Stimulated activated CD4-positive, alpha-beta T cell treated with anti-CD3 and anti-CD28 coated beads, Interleukin-1b, Interleukin-23, amount 100 ng/mL, for 1 hour (primary cell): ENCODE measurements at places on chromosomes 4 and X.

GRCh38 chr4:184648313-184649025 lies 778 bp downstream of the CASP3 start:
- DNase-seq, result no peak

GRCh38 chr4:69617083-69617694 lies 22.3 kb downstream of the UGT2A2 start:
- DNase-seq, result no peak

DNA sequence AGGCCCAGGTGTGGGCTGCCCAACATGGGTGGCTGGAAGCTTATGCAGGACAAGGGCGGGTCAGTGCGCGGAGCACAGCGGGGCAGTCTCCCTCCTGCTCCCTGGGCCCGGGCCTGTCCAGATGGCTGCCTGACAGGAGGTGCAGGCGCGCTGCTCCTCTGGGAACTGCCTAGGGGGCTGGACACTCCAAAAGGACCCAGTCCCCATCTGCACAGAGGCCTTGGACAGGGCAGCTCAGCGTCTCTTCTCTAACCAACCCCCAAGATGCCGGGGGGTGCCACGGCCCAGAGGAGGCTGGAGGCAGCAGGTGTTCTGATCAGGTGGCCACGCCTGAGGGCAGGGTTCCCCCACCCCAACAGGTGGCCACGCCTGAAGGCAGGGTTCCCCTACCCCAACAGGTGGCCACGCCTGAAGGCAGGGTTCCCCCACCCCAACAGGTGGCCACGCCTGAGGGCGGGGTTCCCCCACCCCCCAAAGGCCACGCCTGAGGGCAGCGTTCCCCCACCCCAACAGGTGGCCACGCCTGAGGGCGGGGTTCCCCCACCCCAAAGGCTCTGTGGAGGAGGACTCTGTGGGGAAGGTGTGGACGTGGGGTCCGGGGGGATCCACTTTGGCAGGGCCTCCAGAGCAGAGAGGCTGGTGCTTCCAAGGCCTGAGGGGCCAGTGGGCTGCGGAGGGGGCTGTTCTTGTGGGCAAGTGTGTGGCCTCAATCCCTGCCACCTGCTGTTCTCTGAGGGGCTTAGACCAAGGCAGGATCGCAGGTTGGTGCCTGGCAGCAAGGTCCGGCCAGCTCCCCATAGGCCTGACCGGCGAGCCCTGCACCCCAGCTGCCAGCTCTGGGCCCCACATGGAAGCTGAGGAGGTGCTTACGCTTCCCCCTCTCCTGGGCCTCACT lies 36.1 kb downstream of the CPLX1 start:
- no peak for DNase-seq

DNA sequence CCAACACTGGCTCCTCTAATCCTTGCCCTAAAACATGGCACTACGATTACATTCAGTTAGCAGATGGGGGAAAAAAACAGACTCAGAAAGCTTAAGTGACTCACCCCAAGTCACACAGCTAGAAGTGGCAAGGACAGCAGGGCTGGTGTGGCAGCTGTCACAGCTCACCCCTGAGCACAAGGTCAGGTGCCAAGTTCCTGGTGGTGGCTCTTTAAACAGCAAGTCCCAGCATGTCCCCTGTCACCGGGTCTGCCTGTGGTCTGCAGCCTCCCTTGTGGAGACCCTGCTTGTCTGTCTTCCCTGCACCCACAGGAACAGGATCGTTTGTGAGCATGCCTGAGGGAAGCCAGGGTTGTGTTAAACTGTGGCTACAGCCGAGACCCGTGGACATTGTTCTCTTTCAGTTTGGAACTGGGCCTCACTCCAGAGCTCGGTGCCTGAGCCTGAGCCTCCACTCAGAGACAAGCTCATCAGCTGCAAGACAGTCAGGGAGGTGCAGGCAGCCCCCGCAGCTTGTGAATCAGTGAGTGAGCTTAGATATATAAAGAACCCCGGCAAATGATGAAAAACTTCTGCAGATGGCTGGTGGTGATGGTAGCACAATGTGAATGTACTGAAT lies 260.8 kb downstream of the BCOR start:
- no peak for DNase-seq

- DNase-seq, result no peak
Measured at GRCh38 chrX:128106630-128107029, 54.4 kb upstream of the ACTRT1 start.

DNA sequence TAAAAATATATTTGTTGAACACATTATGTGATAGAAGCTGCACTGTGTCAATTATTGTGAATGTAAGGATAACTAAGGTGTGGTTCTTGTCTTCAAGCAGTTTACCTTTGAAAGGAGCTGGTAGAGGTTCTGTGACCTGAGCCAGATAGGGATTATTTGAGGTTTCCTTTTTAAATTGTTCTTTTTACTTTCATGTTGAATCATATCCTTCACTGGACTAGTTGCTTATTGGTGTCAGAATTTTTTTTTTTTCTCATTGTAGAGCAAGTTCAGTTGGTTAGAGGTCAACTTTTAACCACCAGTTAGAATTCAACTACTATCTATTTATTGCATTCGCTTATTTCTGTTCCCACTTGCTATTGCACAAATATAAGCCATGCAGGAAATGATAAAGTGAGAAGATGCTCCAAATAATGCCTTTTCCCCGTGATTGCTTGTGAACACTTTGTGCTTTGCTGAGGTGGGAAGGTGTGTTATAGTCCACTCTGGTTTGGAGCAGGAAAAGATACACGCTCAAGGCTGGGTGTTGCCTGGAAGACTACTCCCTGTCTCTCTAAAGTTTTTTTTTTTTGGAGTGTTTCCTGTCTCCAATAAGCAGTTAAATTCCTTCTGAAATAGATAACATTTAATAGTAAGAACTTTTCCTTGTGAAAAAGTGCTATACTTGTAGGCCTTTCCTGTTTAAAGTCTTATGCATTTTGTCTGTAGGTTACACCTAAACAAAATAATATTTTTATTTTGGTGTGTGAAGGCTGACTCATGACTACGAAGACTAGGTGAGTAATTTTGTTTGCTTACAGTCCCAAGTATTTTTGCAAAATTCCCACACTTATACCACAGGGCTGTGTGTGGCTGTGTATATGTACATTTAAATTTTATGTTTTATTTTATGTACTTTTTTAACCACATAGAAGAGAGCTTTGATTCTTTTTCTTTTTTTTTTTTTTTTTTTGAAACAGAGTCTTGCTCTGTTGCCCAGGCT lies 83.8 kb upstream of the LCORL start:
- DNase-seq, result no peak

GRCh38 chr4:112813790-112814189 lies 176.8 kb downstream of the LARP7 start:
- DNase-seq, result no peak

DNA sequence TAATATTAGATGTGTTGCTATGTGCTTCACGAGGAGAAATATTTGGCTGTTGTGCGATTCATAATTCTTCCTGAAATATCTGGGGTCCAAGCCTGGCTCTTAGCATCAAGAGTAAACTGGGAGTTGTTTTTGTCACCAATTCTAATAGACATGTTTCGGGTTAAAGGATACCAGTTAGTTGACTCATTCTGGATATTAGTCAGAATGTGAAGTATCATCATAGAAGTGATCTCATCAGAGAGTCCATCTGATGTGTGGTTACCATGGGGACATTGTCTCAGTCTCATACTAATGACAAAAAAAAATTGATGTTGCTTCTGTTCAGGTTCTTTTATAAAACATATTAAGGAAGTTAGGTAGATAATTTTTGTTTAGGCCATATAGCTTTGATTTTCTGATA lies 57.2 kb upstream of the MTMR1 start:
- DNase-seq, result no peak

GRCh38 chr4:100493756-100494155 lies 24.1 kb downstream of the EMCN start:
- no peak for DNase-seq

DNA sequence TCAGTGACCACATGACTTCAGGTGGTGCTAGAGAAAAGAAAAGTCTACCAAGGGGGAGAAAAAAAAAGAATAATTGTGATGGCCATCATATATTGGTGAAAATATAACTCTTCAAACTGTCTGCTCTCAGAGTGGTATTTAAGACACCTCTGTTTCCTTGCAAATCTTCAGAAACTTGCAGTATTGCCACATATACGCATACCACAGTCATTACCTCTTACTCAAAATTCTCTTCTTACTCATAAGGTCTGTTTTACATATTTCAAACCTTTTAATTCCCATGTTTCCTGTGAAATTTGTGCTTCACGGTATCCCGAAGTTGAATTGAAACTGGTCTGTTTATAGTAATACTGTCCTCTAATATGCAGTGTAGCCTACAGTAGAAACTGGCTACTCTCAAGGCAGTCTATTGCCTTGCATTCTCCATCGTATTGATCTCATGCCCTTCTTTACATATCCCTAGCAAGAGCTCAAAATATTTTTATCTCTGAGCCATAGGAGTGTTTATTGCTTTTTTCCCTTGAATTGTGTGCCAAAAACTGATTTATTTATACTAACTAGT lies 34.7 kb upstream of the LHFPL1 start:
- no peak for DNase-seq

- DNase-seq, result no peak
Measured at GRCh38 chrX:37083880-37084279, 75.7 kb downstream of the FAM47C start.
